Stimulated activated CD8-positive, alpha-beta memory T cell treated with anti-CD3 and anti-CD28 coated beads, Interleukin-4, amount 100 ng/mL, for 48 hours (primary cell): ENCODE measurements at places on chromosomes 4 and X.

- no peak for DNase-seq
These were observed 58.6 kb upstream of the TLL1 start for GRCh38 chr4:165814256-165815020.

DNA sequence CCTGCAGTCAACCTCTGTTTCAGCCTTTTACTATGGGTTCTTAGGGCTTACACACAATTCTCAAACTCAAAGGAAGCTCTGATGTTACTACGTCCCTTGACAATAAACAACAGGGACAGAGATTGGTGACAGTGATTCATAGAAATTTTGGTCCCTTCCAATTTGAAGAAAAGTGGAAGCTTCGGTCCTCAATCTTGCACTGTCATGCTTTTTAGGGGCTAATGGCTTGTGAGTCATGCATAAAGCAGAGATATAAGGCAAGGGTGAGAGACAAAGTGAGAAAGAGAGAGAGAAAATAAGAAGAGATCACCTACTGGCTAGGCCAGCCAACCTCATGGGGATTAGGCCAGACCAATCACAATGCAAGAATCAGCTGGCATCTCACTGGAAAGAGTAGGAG lies 63.2 kb upstream of the STARD8 start:
- DNase-seq, result no peak

DNA sequence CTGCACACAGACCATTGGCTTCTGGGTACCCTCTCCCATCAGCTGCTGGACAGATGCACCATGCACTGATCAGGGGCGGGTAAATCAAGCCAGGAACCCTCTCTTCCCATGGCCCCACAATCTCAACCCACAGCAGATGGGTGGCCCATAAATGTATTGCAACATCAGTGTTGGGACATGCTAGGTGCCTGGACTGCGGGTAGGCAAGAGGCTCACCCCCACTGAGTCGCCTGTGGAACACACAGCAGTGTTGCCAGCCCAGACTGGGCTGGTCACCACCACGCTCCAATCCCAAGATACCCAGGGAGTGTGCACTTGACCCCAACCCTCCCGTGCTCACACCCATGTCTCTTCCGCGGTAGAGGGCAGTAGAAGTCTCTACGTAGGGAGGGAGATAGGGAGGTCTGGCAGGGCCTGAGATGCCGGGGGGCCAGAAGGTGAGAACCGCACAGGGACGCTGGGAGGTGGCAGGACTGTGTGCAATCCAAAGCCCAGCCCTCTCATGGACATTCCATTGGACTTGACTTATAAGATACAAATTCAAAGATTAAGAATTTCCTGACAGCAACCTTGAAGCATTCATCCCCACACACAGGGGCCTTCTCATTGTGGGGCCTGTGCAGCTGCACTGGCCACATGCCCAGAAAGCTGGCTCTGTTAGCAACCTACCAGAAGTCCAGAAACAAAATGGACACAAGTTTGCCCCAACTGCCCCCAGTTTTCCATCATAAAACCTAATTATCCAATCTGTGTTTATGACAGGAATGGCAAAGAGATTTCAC lies 183.7 kb downstream of the NSUN7 start:
- DNase-seq, result no peak

DNA sequence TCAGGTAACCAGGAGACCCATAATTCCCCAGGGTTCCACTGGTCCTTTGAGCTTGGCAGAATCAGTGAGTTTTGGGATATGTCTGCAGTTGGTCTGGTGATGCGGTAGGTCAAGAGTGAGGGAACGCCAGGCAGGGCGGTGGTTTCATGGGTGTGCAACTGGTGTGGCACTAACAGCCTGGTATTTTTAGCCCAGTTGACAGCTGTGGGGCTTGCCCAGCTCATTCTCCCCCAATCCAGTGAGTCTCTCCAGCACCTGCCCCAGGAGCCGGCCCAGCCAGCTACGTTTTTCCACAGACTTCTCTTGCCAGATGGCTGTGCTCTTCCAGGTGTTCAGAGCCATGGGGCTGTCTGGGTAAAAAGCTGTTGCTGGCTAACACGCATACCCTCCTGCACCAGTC lies 1019.9 kb downstream of the CCSER1 start:
- DNase-seq, result no peak

GRCh38 chr4:67861513-67861912 lies 22.3 kb downstream of the TMPRSS11D start:
- no peak for DNase-seq

GRCh38 chrX:7996414-7996813 lies 69.2 kb upstream of the PNPLA4 start:
- peak; percentile 22 for DNase-seq

DNA sequence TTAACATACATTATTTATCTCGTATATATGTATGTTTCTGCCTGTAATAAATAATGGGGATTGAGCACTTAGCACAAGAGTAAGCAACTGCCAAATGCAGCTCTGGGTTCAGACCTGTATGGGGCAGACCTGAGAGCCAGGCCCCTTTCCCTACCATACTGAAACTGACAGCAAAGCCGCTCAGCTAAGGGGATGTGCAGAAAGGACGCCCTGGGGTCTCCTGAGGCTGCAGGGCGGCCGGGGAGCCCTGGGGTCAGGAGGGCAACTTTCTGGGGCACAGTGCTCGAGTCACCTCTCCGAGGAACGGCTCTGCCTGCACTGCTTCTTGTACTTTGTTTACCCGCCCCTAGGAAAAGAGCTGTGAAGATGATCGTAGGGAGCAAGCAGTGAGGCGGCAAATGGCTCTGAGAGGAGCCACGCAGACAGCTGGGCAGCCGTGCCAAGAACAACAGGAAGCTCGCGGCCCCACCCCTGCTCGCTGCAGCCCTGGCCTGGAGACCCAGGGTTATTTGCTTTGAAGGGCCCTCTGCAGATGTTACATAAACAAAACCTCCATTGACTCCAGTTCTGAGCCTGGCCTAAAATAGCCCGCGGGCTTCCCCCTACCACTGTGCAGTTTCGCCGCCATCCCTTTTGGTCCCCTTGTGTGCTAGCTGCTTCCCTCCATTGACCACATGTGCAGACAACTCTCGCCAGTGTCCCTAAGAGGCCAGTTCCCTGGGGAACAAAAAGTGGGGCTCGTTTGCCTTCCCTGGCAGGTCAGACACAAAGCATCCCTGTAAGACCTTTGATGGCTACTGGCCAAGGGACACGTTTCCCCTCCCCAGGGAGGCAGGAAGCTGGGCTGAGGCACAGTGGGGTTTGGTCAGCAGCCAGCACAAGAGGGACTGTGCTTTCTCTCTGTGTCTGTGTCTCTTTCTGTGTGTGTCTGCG lies 111.3 kb upstream of the LNX1 start:
- peak; percentile 23 for DNase-seq

- DNase-seq, result no peak
These were observed 9.4 kb upstream of the HERC5 start for GRCh38 chr4:88447371-88448095.

GRCh38 chr4:187027272-187027671 lies 303.6 kb upstream of the FAT1 start:
- no peak for DNase-seq

DNA sequence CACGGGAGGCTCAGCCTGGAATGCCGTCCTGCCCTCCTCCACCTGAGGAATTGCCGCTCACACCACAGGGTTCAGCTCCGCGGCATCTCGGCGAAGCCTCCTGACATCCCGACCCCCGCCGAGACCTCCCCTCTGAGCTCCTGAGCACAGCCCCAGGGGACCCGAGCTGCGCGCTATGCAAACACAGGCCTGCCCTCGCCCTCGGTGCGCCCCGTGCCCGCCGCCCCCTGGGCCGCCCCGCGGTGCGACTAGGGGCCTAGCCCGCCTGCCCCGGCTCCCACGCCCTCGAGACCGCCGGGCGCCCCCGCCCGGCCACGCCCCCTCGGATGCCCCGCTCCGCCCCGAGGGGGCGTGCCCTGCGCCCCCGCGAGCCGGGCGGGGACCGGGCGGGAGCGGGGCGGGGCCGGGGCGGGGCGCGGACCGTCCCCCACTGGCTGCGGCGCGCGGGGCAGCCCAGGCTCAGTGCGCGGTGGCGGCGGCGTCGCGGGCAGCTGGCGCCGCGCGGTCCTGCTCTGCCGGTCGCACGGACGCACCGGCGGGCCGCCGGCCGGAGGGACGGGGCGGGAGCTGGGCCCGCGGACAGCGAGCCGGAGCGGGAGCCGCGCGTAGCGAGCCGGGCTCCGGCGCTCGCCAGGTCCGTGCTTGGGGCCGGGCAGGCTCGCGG lies at the start of gene FGFR3:
Gene FGFR3, plus strand, starts transcription at position 462 of the 664 bp plus-strand sequence. CDS start 642 bp downstream, outside the sequence.
- DNase-seq, result peak; percentile 58

DNA sequence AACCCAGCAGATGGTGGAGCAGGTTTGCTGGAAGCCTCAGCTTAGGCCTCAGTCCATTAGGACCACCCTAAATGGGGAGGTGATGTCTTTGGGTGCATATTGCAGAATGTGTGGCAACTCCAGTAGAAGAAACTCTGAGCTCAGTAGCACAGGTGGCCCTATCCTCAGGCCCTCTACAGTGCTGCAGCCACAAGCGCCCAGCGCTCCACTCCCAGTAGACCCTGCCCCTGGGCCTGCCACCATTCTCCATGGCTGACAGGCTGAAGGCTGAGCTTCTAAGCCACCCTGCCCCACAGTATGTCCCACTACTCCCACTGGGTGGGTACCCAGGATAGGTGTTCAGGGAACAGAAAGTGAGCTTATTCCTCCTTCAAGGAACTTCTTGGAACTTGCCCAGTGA lies 162.8 kb upstream of the MAMLD1 start:
- no peak for DNase-seq

GRCh38 chrX:51144828-51145442 lies 187.7 kb upstream of the NUDT10 start:
- peak; percentile 47 for DNase-seq

- no peak for DNase-seq
These were observed 156.0 kb upstream of the FRG1 start for GRCh38 chr4:189784651-189785050.

- no peak for DNase-seq
These were observed 30.4 kb upstream of the CLTRN start for GRCh38 chrX:15694941-15695451.

- DNase-seq, result no peak
These were observed 76.2 kb downstream of the DOCK11 start for GRCh38 chrX:118571836-118572235.

- DNase-seq, result no peak
These were observed 270.3 kb downstream of the DHRSX start for GRCh38 chrX:2230457-2230856.

DNA sequence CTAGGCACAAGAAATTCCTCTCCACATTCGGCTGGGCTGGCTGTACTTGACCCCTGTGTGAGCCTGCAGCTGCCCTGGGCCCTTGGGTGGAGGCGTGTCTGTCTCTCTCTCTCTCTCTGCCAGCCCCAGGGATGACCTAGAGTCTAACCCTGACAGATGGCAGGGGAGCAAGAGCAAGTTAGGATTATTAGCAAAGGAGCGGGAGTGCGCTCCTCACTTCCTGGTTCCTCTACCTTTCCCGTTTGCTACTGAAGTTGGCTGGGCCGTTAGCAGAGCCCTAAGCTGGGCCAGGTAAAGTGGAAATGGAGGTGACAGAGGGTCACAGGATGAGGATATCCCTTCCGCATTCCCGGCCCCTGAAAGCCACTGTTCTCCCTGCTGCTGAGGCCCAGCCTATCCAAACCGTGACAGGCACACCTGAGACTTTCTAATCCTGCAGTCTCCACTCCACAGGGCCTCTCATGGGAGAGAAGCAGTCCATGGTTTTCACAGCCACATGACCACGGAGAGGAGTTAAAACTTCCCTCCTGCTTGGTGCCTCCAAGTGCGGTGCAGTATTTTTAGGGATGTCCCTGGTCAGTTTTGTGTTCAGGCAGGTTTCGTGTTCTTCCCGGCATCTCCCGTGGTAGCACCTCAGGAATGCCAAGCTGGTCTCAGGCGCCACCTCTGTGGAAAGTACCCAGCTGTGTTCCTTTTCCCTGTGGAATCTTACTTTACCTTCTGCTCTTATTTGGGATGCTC lies 79.3 kb downstream of the CLDN22 start:
- no peak for DNase-seq

GRCh38 chr4:3482707-3483106 lies 19.6 kb downstream of the DOK7 start:
- DNase-seq, result no peak

DNA sequence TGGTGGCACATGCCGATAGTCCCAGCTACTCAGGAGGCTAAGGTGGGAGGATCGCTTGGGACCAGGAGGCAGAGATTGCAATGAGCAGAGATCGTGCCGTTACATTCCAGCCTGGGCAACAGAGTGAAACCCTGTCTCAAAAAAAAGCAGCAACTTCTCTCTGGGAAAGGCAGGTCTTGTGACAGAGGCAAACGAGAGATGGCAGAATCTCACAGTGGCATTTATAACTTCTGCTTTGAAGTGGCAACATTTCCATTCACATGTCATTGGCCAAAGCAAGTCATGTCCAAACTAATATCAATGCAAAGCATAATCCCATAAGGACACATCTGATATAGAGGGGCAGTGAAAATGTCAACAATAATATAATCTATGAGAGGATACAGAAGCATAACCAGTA lies 79.8 kb downstream of the PPEF2 start:
- DNase-seq, result no peak

DNA sequence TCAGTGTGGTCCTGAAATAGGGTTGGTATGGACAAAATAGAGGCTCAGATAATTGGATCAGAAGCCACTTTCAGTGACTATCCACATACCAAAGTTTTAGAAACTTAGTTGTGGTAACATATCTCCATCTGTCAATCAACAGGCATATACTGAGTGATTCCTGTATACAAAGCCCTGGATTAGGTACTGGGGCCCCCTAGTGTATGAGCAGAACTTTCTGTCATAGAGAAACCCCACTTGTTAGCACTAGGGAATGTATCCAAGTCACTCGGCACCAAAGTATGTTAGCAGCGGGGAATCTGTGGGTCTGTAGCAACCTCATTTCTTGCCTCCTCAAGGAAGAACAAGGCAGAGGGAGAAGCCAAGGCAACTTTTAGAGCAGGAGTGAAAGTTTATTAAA lies 50.7 kb downstream of the MAP7D3 start:
- DNase-seq, result no peak

- peak; percentile 90 for DNase-seq
These were observed 175.9 kb upstream of the RPS6KA3 start for GRCh38 chrX:20442597-20442996.

DNA sequence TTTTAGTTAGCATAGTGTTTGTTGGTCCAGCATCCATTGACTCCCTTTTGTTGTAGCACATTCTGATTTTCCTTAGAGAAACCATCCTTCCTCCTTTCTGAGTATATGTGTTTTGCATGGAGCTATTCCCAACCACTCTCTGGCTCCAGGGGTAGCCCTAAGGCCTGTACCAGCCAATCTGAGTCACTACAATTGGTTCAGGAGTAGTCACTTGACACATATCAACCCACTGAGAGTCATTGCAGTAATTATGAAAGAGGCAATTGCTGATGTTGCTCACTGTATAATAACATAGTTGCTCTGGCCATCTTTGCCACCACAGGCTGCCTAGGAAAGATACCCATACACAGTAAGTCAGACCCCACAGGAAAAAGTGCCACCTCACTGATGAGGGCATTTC lies 71.2 kb upstream of the GRID2 start:
- no peak for DNase-seq

GRCh38 chr4:966266-967112 lies 6.9 kb downstream of the DGKQ start:
- no peak for DNase-seq
